ENCODE measurements at places on chromosomes 4 and X. TPM values are rescaled to one million over a fixed set of nuclear protein-coding genes. Genes with fewer than 3 reads are reported as not detected.

PNCK gene
- total RNA-seq = 0.70 TPM

GPR50 gene
- total RNA-seq = not detected

GRCh38 chr4:38067499-38067898, 107.3 kb downstream of the PTTG2 start:
- H3K27ac ChIP-seq = no peak overlapping the region
- no peak for DNase-seq
- H3K4me3 ChIP-seq = no peak overlapping the region
- peaks cover 5% of the 10 kb centered on the region for H3K36me3 ChIP-seq

DNA sequence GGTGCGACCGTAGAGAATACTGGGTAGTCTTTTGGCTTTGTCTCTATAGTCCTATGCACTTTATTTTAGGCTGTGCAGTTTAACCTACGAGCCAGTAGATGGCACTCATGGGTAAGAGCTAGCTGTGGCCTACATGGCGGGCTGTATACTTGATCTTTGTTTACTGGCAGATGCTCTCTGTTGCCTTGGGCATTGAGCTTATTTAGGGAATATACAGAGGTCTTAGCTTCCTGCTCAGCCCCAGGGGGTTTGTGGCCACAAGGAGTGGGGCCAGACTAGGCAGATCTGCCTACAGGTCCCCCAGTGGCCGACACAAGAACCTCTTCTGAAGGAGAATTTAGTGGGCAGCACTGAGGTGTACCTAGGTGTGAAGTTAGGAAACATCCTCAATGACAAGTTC, 227.6 kb upstream of the HDX start:
- H3K27ac ChIP-seq = no peak overlapping the region
- no peak overlapping the region for H3K4me3 ChIP-seq
- no peaks in the 10 kb centered on the region for H3K4me1 ChIP-seq
- DNase-seq = peak; percentile 9
- no peaks in the 10 kb centered on the region for H3K36me3 ChIP-seq

DNA sequence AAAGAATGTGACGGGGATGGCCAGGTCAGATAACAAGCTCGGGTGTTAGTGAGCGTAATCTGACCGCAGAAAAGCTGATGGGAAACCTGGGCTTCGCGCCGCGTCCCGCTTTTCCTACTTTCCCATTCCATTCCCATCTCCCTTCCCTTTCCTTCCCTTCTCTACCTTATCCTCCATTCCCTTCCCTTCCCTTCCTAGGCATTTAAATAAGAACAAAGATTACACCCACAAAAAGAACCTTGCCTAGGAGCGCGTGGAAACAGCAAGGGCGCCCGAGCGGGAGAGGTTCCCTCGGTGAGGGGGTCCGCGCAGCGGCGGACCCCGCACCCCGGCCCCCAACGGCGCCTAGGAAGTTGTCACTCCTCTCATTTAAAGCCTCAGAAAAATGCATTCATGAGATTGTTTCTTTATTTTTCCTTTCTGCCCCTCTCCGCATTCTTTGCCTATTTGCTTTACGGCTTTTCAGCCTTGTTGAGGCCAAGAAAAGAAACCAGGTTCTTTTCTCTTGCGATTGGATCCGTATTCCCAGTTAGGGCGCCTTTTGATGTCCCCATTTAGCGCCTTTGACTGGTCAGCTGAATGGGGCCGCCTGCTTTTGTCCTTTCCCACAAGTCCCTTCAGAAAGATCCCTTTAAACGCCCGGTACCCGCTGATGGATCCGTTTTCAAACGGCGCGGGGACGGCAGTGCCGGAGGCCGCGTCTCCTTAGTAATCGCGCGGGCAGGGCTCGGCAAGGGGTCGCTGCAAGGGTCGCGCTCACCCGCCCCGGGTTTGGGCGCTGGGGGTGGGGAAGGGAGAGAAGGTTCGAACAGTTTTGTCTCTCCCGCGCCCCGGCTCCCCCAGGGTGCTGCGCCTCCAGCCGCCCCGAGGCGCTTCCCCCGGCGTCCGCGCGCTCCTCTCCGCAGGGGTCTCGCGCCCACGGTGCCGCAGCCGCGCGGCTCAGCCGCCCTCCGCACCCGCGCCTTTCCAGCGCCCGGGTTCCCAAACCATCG, 54.1 kb upstream of the TMEM33 start:
- peaks cover 12% of the 10 kb centered on the region for H3K4me1 ChIP-seq
- no peak overlapping the region for H3K27ac ChIP-seq
- peak overlapping the region; percentile 53 for H3K4me3 ChIP-seq
- H3K36me3 ChIP-seq = no peaks in the 10 kb centered on the region

DNA sequence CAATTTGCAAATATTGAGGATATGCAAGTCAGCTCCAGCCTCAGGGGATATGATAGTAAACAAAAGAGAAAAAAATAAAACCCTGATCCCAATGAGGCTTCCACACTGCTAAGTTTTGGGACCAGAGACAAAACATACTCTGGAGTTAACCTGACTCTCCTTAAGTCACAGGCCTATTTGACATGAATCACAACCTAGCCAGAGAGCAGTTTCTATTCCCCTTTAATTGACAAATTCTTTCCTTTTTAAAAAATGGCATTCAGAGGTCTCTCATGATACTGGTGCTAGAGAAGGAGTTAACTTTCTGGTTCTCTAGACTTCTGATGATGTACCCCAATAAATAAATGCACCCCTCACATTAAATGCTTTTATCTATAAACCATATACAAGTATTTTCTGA, 8.8 kb downstream of the ACSL1 start:
- no peak overlapping the region for H3K27ac ChIP-seq
- H3K36me3 ChIP-seq = no peaks in the 10 kb centered on the region
- H3K27me3 ChIP-seq = no peaks in the 10 kb centered on the region
- DNase-seq = no peak

- no peak for DNase-seq
- no peak overlapping the region for H3K4me3 ChIP-seq
- H3K27ac ChIP-seq = no peak overlapping the region
- H3K36me3 ChIP-seq = peaks cover 48% of the 10 kb centered on the region
Observed at GRCh38 chrX:111759686-111760085, 78.7 kb downstream of the ALG13 start.

- no peak for DNase-seq
- no peaks in the 10 kb centered on the region for H3K4me1 ChIP-seq
- H3K27me3 ChIP-seq = no peaks in the 10 kb centered on the region
Observed at GRCh38 chr4:124817531-124817930, 105.0 kb upstream of the ANKRD50 start.

DNA sequence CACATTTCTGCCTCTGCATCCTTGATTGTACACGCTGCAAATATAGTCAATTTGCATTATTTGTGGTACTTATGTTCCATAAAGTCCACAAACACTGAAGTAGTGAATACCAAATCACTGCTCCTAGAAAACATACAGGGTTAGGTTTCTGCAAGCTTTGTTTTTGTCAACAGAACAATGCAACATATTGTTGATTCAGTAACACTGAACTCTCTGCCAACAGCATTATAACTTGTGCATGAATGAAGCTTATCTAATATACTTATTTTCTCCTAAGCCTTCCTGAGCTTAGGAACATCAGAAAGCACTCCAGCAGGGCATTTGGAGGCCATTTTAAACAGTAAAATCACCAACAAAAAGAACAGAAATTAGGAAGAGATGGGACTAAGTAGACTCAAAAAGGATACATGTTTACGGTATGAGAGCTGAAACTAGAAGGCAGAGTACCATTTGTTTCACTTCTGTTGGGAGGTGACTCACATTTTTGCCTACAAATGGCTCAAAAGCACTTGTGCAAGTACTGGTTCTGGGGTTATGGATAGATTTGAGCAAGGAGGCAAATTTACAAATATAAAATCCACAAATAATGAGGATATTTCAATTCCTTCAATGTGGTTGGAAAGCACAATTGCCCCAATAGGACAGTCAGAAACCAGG, 14.1 kb downstream of the COX18 start:
- no peak for DNase-seq
- no peak overlapping the region for H3K27ac ChIP-seq
- peaks cover 37% of the 10 kb centered on the region for H3K36me3 ChIP-seq
- H3K27me3 ChIP-seq = no peaks in the 10 kb centered on the region

DNA sequence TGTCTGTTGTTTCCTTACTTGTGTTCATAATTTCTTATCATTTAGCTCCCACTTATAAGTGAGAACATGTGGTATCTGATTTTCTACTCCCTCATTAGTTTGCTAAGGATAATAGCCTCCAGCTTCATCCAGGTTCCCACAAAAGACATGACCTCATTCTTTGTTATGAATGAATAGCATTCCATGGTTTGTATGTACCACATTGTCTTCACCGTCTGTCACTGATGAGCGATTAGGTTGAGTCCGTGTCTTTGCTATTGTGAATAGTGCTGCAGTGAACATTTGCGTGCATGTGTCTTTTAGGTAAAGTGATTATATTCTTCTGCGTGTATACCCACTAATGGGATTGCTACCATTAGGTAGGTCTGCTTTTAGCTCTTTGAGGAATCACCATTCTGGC, 624.3 kb upstream of the EPHA5 start:
- no peak overlapping the region for H3K4me3 ChIP-seq
- H3K27ac ChIP-seq = no peak overlapping the region
- no peaks in the 10 kb centered on the region for H3K4me1 ChIP-seq
- H3K36me3 ChIP-seq = no peaks in the 10 kb centered on the region
- DNase-seq = no peak
- no peaks in the 10 kb centered on the region for H3K27me3 ChIP-seq

- H3K4me1 ChIP-seq = no peaks in the 10 kb centered on the region
- H3K36me3 ChIP-seq = no peaks in the 10 kb centered on the region
- H3K4me3 ChIP-seq = no peak overlapping the region
- H3K27ac ChIP-seq = no peak overlapping the region
- no peaks in the 10 kb centered on the region for H3K27me3 ChIP-seq
Observed at GRCh38 chr4:21155367-21155766, 455.1 kb downstream of the PACRGL start.

GRCh38 chr4:28462766-28463700, 1602.4 kb downstream of the STIM2 start:
- H3K36me3 ChIP-seq = no peaks in the 10 kb centered on the region
- DNase-seq = no peak
- H3K4me3 ChIP-seq = no peak overlapping the region
- no peaks in the 10 kb centered on the region for H3K4me1 ChIP-seq
- H3K27ac ChIP-seq = no peak overlapping the region
- no peaks in the 10 kb centered on the region for H3K27me3 ChIP-seq

DNA sequence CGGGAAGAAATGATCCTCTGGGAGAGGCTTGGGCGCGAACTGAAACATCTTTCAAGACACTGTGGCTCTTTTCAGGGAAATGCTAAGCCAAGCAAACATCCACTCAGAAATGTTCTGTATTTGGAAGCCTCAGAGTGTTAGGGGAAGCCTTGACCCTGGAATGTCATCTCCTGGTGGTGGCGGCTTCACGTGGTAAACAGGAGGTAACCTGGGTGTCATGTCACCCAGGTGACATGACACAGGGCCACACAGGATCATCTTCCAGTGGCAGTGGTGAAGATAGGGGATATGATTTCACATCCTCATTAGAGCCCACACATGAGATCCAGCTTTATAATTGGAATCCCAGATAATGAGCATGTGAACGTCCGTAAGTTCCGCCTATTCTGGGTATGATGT, 140.0 kb downstream of the TBL1X start:
- H3K27me3 ChIP-seq = no peaks in the 10 kb centered on the region
- H3K4me3 ChIP-seq = no peak overlapping the region
- H3K27ac ChIP-seq = no peak overlapping the region
- DNase-seq = no peak
- peaks cover 7% of the 10 kb centered on the region for H3K36me3 ChIP-seq

DNA sequence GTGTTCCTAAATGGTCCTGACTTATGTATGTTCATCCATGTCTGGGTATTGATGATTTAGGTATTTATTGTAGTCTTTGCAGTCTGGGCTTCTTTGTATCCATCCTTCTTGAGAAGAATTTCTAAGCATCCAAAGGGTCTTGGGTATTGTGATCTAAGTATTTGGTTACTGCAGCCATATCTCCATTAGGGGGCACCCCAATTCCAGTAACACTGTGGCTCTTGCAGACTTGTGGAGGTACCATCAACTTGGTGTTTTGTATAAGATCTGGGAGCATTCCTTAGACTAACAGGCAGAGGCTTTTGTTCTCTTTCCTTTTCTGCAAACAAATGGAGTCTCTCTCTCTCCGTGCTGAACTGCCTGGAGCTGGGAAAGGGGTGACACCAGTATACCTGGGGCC, 113.7 kb upstream of the NEXMIF start:
- H3K27ac ChIP-seq = no peak overlapping the region
- DNase-seq = peak; percentile 41
- H3K36me3 ChIP-seq = no peaks in the 10 kb centered on the region
- H3K4me1 ChIP-seq = no peaks in the 10 kb centered on the region

GRCh38 chr4:25120146-25120940, 39.9 kb downstream of the SEPSECS start:
- no peak for DNase-seq
- peaks cover 9% of the 10 kb centered on the region for H3K4me1 ChIP-seq
- H3K27ac ChIP-seq = no peak overlapping the region
- no peaks in the 10 kb centered on the region for H3K27me3 ChIP-seq
- no peak overlapping the region for H3K4me3 ChIP-seq

DNA sequence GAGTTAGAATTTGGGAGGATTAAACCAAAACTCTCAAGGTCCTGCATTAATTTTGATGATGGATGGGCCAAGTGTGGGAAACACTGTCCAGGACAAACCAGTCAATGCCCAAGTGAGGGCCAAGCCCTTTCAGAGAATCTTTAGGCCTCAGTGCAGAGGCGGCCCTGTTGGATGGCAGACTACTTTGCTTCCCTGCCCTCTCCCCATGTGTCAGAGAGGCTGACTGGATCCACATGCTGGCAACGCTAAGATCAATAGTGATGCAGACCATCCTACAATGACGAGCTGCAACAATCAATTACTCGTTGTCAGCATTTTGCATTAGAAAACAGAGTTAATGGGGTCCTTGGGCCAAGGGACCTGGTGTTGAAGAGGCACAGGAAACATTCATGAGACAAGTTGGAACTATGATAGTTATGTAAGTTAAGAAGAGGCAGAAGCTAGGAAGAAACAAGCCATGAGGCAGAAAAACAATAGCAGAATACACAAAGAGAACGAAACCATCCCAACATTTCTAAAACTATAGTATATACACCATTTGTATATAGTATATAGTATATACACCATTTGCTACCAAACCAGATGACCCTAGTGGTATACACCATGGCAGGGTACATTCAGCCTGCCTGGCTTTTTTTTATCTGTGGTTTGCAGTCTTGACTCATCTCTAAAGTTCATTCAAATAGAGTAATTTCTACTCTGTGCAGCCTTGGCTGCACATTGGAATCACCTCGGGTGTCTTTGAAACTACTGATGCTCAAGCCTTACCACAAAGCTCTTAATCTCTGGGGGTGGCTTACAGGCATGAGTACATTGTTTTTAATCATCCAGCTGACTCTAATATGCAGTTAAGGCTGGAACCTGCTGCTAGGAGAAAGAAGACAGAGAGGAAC, 147.7 kb upstream of the GYPA start:
- H3K27ac ChIP-seq = no peak overlapping the region
- DNase-seq = no peak
- no peak overlapping the region for H3K4me3 ChIP-seq
- H3K36me3 ChIP-seq = no peaks in the 10 kb centered on the region
- no peaks in the 10 kb centered on the region for H3K4me1 ChIP-seq
- no peaks in the 10 kb centered on the region for H3K27me3 ChIP-seq

GRCh38 chrX:75963774-75964173, 178.7 kb upstream of the MAGEE2 start:
- H3K36me3 ChIP-seq = no peaks in the 10 kb centered on the region
- H3K27me3 ChIP-seq = no peaks in the 10 kb centered on the region
- no peak for DNase-seq
- H3K27ac ChIP-seq = no peak overlapping the region

- no peaks in the 10 kb centered on the region for H3K36me3 ChIP-seq
- H3K27me3 ChIP-seq = no peaks in the 10 kb centered on the region
- no peaks in the 10 kb centered on the region for H3K4me1 ChIP-seq
- DNase-seq = no peak
- no peak overlapping the region for H3K4me3 ChIP-seq
Observed at GRCh38 chrX:135302269-135302873, 6.9 kb upstream of the ETDC start.
